ENCODE measurements at places on chromosomes 2 and 18.

- H3K27me3 ChIP-seq = no peaks in the 10 kb centered on the region
- peaks cover 5% of the 10 kb centered on the region for H3K36me3 ChIP-seq
- peaks cover 32% of the 10 kb centered on the region for H3K4me1 ChIP-seq
- no peak overlapping the region for H3K27ac ChIP-seq
- H3K4me3 ChIP-seq = no peak overlapping the region
Observed at GRCh38 chr2:43009448-43009847, 217.0 kb downstream of the ZFP36L2 start.

DNA sequence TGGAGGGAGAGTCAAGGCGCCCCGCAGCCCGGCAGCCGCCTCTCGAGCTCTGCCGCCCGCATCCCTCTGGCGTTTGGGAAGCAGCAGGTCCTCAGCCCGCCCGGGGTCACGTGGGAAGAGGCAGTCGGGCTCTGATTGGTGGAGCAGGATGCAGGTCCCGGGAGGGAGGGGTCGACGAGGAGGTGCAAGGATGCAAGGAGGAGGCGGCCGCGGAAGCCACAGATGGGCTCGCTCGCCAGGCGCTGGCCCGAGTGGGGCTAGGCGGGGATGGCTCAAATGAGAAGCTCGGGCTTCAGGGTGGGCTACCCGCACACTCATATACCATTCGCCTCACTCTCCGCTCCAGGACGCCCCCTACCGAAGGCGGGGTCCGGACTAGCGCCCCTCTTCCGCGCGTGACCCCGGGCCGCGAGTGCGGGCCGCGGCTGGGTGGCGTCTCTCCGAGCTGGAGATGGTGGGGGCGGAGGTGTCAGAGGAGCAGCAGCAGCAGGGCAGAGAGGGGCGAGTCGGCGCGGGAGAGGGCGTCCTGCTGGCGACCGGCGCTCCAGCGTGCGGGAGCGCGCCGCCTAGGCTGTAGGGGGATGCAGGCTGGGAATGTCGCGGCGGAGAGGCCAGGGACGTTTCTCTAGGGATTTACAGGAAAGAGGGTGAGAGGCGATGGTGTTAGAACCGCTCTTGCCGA is at the start of gene TMEFF2:
TSS of gene TMEFF2 (minus strand) at position 68 of the 682 bp plus-strand sequence. CDS start 409 bp downstream, outside the sequence.
- no peaks in the 10 kb centered on the region for H3K36me3 ChIP-seq
- no peak within 1 kb of the TSS for H3K27ac ChIP-seq
- H3K27me3 ChIP-seq = peaks cover 86% of the 10 kb centered on the region
- peak within 1 kb of the TSS; percentile 66 for H3K4me3 ChIP-seq
- DNase-seq = peak; percentile 62

GRCh38 chr18:11654736-11655605 is 34.1 kb upstream of the GNAL start:
- no peak overlapping the region for H3K27ac ChIP-seq
- DNase-seq = peak; percentile 66
- no peaks in the 10 kb centered on the region for H3K36me3 ChIP-seq
- H3K4me1 ChIP-seq = no peaks in the 10 kb centered on the region
- H3K27me3 ChIP-seq = peaks cover 44% of the 10 kb centered on the region
- peak overlapping the region; percentile 15 for H3K4me3 ChIP-seq

DNA sequence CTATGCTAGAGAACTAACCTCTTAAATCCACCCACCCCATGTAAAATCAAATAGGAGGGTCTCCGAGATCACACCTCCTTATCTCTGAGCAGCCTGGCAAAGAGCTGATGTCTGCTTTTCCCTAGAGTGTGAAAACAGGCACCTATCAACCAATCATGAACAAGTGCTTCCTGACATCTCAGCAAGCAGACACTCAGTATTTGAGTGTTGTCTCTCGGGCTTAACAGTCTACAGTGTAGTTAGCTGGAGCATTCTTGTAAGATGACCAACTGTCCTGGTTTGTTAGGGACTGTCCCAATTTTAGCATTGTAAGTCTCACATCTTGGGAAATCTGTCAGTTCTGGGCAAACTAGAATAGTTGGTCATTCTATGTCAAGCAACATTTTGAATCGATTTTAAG is 26.4 kb downstream of the MARCHF4 start:
- no peak overlapping the region for H3K27ac ChIP-seq
- peaks cover 34% of the 10 kb centered on the region for H3K27me3 ChIP-seq
- peaks cover 2% of the 10 kb centered on the region for H3K4me1 ChIP-seq
- no peak for DNase-seq

DNA sequence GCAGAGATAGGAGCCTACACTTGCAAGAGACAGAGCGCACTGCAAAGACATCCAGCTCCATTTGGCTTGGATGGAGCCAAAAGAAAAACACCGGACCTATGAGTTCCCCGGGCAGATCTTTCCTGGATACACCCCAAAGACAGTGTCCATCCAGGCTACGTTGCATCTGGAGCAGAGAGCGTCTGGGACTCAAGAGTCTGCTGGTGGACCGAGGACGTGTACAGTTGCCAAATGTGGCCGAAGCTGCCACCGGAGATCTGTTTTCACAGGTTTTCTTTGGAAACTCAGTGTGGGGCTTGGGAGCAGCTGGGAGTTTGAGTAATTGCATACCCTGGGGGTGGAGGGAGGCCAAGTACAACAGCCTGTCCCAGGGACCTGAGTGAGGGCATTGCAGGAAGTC is 192.3 kb upstream of the OSR1 start:
- no peak overlapping the region for H3K4me3 ChIP-seq
- H3K27ac ChIP-seq = no peak overlapping the region
- H3K36me3 ChIP-seq = no peaks in the 10 kb centered on the region
- DNase-seq = no peak

- no peaks in the 10 kb centered on the region for H3K27me3 ChIP-seq
- DNase-seq = no peak
- no peak overlapping the region for H3K4me3 ChIP-seq
- peaks cover 40% of the 10 kb centered on the region for H3K4me1 ChIP-seq
- H3K27ac ChIP-seq = no peak overlapping the region
Observed at GRCh38 chr2:207930747-207931146, 94.6 kb downstream of the PLEKHM3 start.

- no peak overlapping the region for H3K4me3 ChIP-seq
- no peak for DNase-seq
Observed at GRCh38 chr2:218856167-218856895, 3.3 kb upstream of the WNT6 start.

DNA sequence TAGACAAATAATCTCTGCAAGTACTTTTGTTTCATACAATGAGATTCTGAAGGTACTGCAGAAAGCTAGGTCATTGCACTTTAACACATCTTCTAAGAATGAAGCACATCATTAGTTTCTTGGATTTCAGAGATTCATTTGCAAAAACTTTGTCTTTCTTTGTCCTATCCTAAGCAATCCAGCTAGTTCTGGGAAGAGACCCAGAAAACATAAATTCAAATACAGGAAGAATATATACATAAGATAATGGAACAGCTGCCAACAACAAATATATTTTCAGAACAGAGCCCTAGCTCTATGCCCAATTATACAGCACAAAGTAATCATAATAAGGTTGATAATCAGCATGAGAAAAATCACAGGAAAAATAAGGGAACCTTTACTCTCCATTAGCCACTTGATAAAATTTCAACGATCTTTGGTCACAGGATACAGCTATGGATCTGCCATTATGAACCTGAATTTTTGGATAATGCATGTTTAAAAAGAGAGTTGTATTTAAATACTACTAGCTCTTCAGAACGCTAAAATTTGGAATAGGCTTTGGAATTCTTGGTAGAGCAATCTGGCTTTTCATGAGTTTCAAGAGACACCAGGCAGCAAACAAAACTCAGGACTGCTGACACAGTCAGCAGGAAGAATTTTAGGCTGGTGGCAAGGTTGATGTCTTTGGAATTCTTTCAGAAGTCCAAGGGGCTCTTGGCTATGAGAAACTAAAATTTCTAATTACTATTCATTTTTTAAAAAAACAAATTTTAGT is 250.4 kb upstream of the SMIM21 start:
- no peaks in the 10 kb centered on the region for H3K27me3 ChIP-seq
- H3K4me3 ChIP-seq = no peak overlapping the region
- DNase-seq = no peak
- peaks cover 3% of the 10 kb centered on the region for H3K36me3 ChIP-seq
- H3K4me1 ChIP-seq = peaks cover 25% of the 10 kb centered on the region

- no peak overlapping the region for H3K27ac ChIP-seq
- DNase-seq = no peak
- no peaks in the 10 kb centered on the region for H3K27me3 ChIP-seq
- peaks cover 10% of the 10 kb centered on the region for H3K36me3 ChIP-seq
- no peak overlapping the region for H3K4me3 ChIP-seq
- H3K4me1 ChIP-seq = no peaks in the 10 kb centered on the region
Observed at GRCh38 chr2:97781981-97782380, 68.6 kb downstream of the ZAP70 start.

- H3K4me1 ChIP-seq = peaks cover 1% of the 10 kb centered on the region
- no peak overlapping the region for H3K4me3 ChIP-seq
- no peaks in the 10 kb centered on the region for H3K27me3 ChIP-seq
- H3K36me3 ChIP-seq = no peaks in the 10 kb centered on the region
- no peak overlapping the region for H3K27ac ChIP-seq
Observed at GRCh38 chr18:69246027-69246426, 154.7 kb upstream of the DOK6 start.

DNA sequence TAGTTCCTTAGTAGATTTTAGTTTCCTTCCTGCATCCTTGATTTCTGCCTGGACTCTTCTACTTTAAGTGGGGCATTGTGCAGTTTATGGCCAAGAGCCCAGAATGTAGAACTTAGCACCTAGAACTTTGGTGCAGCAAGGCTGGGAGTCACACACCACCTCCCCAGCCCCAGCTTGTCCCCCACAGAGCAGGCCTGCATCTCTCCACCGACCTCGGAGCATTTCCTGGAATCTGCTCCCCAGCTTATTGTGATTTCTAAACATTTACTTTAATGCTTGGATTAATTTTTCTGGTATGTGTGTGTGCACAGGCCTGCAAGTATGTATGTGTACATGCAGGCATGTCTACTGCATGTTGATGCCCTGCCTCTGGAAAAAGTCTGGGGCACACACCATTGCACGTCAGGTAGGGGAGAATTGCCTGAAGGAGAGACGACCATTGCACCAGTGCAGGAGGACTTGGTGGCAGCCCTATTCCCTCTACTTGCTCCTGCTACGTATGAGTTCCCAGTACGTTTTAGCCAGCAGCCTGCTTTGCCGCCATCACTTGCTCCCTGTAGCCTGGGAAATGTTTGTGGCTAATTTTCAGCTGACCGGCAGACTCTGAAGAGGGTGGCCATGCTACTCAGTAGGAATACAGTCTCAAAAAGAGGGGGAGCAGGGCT is 419.9 kb upstream of the HS6ST1 start:
- H3K27ac ChIP-seq = no peak overlapping the region
- DNase-seq = no peak
- H3K36me3 ChIP-seq = no peaks in the 10 kb centered on the region
- peaks cover 1% of the 10 kb centered on the region for H3K4me1 ChIP-seq
- peaks cover 11% of the 10 kb centered on the region for H3K27me3 ChIP-seq
- H3K4me3 ChIP-seq = no peak overlapping the region

GRCh38 chr2:169012812-169013627 is 18.1 kb downstream of the ABCB11 start:
- H3K4me1 ChIP-seq = peaks cover 30% of the 10 kb centered on the region
- no peaks in the 10 kb centered on the region for H3K36me3 ChIP-seq
- H3K4me3 ChIP-seq = no peak overlapping the region
- H3K27me3 ChIP-seq = peaks cover 26% of the 10 kb centered on the region
- no peak for DNase-seq

DNA sequence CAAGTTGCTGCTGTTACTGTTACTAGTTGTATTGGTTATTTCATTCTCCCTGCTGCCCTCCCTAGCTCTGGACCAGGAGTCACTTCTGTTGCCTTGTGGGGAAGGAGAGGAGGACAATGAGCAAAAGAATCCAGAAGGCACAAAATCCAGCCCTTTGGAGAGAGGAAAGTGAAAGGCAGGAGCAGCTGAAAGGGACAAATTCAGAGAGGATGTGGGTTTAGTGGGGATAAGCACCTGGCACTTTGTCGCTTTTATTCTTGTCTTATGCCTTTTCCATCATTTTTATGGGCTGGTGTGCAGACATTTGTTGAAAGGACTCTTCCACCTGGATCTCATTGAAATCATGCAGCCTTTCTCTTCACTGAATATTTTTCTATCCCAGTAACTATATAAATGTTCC is 24.3 kb upstream of the LTBP1 start:
- no peak for DNase-seq
- H3K4me3 ChIP-seq = no peak overlapping the region
- H3K27ac ChIP-seq = no peak overlapping the region
- H3K27me3 ChIP-seq = peaks cover 7% of the 10 kb centered on the region
- peaks cover 3% of the 10 kb centered on the region for H3K4me1 ChIP-seq

DNA sequence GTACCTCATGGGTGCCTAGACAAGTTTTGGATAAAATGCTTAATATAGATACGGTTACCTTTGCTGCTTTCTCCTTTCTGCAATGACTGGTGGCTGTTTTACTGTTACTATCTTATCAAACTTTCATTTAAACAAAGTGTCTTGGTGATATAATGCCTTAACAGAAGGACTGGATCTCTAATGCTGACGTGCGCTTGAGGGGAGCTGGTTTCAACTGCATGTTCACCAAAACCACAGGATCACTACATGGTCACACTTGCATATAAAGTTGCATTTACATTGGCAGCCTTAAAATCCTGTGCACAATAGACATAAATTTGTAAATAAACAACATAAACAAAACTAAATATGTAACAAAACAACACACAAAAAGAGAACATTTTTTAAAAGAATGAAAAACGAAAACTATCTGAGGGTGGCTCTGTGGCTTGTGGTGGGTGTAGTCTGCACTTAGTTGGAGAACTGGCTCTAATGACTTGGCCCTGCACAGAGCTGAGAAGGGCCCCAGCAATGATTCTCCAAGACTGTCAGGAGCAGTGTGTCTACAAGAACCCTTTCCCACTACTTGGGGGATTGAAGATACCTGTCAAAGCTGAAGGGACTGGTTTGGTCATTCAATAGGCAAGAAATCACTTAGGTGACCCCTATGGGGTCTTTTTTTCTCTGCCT is 135.5 kb downstream of the UXS1 start:
- H3K36me3 ChIP-seq = no peaks in the 10 kb centered on the region
- peaks cover 16% of the 10 kb centered on the region for H3K27me3 ChIP-seq
- no peak for DNase-seq
- peaks cover 3% of the 10 kb centered on the region for H3K4me1 ChIP-seq
- no peak overlapping the region for H3K27ac ChIP-seq
- H3K4me3 ChIP-seq = no peak overlapping the region

DNA sequence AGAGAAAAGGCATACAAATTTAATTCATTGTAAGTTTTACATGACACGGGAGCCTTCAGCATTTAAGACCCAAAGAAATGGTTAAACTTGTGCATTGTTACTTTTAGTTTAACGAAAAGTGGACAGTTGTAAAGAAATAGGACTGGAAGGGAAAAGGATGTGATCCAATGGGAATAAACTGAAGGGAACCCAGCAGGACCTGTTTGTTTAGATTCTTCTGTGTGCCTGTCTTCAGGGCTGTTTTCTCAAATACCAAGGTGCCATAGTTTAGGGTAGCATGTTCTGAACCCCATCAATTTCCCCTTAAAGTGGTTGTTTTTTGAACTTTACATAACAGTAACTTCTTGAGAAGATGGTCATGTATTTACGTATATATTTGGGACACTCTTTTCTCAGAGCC is 30.3 kb upstream of the CABLES1 start:
- no peak overlapping the region for H3K27ac ChIP-seq
- H3K4me1 ChIP-seq = peaks cover 6% of the 10 kb centered on the region
- peaks cover 8% of the 10 kb centered on the region for H3K27me3 ChIP-seq

Data from progenitor cell of endocrine pancreas (in vitro differentiated cells).